Stimulated activated CD4-positive, alpha-beta T cell treated with anti-CD3 and anti-CD28 coated beads, Interleukin-1b, Interleukin-23, amount 100 ng/mL, for 4 hours (primary cell): ENCODE measurements at places on chromosomes 6 and 20.

- no peak for DNase-seq
Observed at GRCh38 chr20:48686238-48687116, 141.3 kb downstream of the PREX1 start.

- DNase-seq: no peak
Observed at GRCh38 chr20:19375801-19376200, 163.4 kb downstream of the SLC24A3 start.

DNA sequence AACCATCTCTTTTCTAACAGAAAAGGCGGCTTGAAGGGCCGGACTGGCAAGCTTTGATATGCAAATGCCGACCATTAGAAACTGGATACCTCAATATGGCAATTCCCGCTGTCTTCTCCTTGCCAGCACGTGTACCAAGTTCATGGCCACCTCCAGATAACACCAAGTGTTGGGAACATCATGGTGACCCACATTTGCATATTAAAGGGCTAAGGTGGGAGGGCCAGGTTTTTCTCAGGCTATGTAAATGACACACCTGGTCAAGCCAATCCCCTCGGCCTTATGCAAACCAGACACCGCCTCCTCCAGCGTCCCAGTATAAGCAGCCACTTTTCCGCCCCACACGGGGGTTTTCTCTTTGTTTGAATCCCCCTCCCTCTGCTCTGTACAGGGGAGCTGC is 110.7 kb downstream of the DACT2 start:
- no peak for DNase-seq

- no peak for DNase-seq
Observed at GRCh38 chr6:583116-583515, 73.8 kb downstream of the HUS1B start.

DNA sequence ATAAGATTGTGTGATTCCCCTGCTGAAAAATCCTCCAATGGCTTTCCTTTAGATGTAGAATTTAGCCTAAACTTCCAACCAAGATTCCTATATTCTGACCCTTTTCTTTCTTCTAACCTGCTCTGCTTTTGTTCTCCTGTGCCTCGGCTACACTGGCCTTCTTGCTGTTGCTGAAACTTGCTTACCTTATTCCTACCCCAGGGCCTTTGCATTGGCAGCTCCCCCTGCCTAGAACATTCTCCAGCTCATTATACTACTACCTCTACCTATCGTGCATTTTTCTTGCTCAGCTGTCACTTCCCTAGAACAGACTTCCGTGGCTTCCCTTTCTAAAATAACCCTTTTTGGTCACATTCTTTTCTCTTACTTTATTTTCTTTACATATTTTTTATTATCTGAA is 48.7 kb downstream of the PLCB4 start:
- DNase-seq: no peak

DNA sequence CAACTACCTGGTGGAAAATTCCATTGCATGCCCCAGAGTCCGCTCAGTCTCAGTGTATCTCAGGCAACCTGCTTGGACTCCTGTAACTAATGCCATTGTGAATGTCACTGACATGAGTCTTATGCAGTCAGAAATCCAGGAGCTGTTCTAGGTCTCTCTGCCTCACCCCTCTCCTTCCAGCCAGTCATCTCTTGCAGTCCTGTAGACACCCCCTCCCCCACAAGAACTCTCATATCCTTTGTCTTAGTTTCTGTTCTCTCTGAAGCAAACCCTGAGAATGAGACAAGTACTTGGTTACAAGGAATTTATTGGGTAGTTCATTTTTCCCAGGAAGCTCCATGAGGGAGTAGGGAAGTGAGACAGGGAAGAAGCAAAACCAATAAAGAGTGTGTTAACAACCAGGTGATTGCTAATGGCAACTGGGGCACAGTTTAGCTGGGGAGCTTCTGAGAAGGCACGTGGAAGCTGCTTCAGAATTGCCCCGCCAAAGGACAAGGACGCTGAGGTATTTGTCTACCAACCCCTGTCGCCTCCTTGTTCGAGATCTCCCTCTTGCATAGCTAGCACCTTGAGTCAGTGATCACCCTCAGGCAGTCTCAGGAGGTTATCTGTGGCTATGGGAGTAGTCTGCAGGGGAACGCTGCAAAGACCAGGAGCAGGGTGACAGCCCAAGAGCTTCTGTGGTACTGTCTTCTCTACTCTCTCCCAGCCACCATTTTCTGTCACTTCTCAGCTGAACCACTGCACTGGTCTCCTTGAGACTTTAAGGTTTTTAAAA is 911.4 kb upstream of the FLRT3 start:
- DNase-seq: no peak

- no peak for DNase-seq
Observed at GRCh38 chr20:722822-723644, 45.3 kb downstream of the SLC52A3 start.

DNA sequence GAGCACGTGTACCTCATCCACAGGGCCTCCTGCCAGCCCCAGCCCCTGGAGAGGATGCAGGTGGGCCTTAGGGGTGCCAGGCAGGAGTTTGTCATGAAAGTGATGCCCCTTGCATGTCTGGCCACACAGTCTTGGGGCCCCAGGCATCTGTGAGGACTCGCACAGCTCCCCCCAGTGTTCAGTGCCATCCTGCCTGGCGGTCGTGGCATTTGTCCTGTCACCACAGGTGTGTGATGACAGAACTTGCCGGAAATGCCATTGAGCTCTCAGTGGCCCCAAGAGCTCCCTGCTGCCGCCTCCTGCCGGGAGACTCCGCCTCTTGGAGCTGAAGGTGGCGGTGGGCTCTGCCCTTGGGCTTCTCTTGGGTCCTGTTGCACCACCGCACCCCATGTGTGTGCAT is 30.6 kb upstream of the ADRM1 start:
- DNase-seq: no peak

DNA sequence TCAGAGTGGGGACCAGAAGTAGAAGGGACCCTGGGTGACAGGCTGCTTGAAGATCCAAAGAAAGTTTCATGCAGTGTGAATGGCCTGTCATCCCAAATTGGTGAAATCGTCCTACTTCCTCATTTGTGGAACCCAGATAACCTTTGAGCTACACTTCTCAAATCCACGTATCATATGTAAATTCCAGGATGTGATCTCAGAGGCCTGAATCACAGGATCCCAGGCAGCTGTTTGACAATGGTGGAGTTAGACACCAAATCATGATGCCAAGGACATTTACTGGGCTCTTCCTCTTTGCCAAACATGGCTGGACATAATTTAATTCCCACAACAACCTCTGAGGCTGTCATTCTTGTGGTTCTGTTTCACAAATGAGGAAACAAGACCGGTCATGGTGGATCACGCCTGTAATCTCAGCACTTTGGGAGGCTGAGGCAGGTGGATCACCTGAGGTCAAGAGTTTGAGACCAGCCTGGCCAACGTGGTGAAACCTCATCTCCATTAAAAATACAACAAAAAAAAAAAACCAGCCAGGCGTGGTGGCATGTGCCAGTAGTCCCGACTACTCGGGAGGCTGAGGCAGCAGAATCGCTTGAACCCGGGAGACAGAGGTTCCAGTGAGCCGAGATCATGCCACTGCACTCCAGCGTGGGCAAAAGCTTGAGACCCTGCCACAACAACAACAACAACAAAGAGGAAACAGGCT is 39.9 kb upstream of the TTPAL start:
- no peak for DNase-seq

GRCh38 chr6:157443066-157443800 is 62.2 kb downstream of the ZDHHC14 start:
- DNase-seq: no peak

DNA sequence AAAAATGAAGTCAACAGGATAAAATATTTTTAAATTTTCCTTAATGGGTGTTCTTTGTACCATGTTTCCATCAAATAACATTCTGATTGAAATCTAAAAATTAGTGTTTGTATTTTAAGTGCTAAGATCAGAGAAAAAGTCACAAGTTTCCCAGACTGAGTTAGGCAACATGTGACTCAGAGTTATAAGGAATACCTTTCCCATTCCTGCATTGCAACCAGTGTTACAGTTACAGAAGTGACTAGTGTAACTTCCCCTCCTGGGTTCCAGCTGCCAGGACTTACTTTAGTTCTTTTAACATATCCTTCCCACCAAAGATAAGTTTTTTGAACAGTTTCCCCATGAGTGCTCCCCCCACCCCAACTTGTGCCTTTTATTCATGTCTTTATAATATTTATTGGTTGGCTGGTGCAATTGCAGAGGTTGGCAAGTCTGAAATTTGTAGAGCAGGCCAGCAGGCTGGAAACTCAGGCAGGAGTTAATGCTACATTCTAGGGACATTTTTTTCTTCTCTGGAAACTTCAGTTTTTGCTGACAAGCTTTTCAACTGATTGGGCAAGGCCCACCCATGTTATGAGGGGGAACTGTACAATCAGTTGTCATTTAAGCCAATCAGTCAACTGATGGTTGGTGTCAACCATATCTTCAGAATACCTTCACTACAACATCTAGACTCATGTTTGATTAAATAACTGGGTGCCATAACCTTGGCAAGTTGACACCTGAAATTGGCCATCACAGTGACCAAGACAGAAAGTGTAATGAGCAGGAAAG is 22.9 kb upstream of the ESR1 start:
- no peak for DNase-seq
